Stimulated activated CD4-positive, alpha-beta T cell treated with anti-CD3 and anti-CD28 coated beads, Interleukin-4, amount 100 ng/mL, for 48 hours (primary cell): ENCODE measurements at places on chromosomes 7 and 10.

DNA sequence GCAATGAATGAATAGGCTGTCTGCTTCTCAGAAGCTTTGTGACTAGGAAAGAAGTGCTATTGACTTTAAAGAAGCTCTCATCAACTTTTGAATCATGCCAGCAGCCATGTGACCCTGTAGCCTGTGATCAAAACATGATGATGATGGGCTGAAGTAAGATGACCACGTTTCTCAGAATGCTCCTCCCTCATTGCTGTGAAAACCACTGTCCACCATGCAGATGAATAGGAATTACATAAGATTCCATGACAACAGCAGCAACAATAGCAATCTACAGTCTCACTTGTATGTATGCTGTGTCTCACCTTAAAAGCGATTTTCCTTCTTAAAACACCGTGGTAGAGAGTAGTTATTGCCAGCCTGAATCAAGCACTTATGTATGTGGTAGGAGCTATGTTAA lies 228.4 kb downstream of the TRIL start:
- no peak for DNase-seq

DNA sequence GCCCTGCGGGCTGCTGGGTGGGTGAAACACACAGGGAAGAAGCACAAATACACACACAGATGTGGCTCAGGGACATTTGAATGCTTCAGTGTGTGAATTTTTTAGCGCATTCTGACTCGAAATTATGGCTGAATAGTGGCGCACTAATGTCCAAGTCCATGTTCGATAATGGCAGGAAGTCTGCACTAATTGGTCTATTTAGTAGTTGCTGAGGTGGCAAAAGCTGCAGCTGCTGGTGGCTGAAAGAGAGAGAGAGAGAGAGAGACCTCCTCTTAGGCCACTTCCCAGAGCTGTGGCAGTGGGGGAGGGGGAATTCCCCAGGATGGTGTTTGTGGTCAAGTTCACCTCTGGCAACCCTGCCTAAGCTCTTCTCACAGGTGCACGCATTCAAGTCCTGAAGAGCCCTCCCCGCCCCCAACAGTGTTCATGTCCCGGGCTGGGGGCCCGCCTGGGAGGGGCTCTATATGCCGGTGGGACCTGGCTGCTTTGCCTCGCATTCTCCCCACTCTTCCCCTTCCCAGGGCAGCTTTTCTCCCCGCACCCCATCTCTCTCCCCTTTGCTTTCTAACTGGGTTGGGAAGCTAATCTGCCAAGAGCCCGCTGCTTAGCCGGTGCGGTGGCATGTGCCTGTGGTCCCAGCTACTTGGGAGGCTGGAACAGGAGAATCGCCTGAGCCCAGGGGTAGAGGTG lies 6.0 kb upstream of the MNX1 start:
- DNase-seq, result peak; percentile 38

GRCh38 chr7:135210888-135211178 lies 493 bp downstream of the WDR91 start:
- peak; percentile 4 for DNase-seq

DNA sequence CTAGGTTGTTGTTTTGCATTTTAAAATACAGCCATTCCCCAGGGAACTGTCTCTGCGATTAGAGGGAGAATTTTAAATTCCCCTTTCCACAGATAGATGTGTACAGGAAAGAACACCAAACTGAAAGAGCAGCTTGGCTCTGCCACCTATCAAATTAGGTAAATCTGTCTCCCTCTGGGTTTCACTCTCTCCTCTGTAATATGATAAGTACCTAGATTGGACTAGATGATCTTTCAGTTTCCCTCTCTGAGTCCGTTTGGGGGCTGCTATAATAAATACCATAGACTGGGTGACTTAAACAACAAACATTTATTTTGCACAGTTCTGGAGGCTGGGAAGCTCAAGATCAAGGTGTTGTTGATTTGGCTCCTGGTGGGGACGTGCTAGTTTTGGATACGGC lies 186.0 kb downstream of the KIF20B start:
- no peak for DNase-seq

- no peak for DNase-seq
Measured at GRCh38 chr7:4964506-4964905, 5.5 kb upstream of the MMD2 start.

- no peak for DNase-seq
Measured at GRCh38 chr10:13206546-13207443, 27.4 kb downstream of the UCMA start.

DNA sequence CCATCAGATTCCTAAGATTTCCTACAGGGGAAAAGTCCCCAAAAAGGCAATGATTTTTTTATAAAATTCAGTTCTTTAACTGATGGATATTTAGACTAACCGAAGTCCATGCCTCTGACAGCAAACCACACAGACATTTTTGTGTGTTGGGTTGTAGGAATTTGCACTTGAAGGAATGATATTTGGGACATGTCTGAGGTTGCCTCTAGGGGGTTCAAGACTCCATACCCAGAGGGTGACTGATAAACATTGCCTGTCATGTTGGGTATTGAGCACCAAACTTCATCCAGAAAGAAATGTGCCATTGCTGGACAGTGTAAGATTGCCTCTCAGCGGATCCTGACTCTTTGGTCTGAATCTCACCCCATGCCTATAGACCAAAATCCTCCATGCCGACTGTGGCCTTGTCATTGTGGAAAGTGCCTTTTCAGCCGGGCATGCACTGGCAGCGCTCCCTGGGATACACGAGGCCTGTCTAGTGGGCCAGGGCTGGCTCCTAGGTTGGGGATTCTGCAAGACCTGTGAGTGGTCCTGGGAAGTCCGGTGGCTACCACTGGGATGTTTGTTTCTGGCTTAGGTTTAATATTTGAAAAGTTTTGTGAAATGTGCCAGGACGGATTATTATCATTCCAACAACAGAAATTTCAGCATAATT lies 252.9 kb downstream of the WDR37 start:
- no peak for DNase-seq

- no peak for DNase-seq
Measured at GRCh38 chr7:77426052-77426404, 9.9 kb upstream of the GSAP start.

DNA sequence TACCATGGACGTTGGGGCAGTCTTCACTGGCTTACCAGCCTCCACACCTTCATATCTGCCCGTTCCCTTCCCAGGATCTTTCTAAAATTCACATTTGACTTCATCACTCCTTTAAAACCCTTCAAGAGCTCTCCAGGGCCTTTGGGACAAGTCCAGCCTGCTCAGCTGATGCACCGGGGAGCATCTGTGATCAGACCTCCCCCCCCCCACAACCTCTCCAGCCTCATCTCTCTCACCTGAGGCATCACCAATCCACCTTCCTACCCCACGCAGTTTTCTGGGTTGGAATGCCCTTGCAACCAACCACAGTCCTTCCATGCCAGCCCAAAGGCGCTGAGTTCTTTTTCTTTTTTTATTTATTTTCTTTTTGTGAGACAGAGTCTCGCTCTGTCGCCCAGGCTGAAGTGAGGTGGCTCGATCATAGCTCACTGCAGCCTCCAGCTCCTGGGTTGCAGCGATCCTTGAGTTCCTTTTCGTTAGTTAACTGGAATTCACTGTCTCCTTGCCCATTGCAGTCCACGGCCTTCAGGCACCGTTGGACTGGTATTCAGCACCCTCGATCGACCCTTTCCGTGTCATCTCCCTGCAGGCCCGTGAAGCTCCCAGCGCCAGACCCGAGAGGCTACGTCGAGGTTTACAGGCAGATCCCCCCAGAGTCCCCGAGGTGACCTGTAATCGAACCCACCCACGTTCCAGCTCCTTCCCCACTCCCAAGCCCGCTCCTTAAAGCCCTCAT lies 654 bp downstream of the ALKBH4 start:
- DNase-seq, result no peak

DNA sequence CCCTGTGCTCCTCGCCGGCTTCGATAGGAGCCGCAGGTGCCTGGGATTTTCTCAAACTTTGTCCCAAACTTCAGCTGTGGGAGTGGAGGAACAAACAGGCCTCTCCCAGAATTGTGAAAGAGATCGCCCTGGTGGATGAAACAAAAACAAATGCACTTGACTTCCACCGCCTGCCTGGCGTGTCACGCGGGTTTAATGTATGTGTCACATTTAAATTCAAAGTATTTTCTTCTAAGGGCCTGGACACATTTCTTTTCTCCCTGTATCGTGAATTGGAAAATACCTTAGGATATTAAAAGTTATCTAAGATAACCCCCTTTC lies 694 bp upstream of the WASL start:
- DNase-seq, result peak; percentile 16

DNA sequence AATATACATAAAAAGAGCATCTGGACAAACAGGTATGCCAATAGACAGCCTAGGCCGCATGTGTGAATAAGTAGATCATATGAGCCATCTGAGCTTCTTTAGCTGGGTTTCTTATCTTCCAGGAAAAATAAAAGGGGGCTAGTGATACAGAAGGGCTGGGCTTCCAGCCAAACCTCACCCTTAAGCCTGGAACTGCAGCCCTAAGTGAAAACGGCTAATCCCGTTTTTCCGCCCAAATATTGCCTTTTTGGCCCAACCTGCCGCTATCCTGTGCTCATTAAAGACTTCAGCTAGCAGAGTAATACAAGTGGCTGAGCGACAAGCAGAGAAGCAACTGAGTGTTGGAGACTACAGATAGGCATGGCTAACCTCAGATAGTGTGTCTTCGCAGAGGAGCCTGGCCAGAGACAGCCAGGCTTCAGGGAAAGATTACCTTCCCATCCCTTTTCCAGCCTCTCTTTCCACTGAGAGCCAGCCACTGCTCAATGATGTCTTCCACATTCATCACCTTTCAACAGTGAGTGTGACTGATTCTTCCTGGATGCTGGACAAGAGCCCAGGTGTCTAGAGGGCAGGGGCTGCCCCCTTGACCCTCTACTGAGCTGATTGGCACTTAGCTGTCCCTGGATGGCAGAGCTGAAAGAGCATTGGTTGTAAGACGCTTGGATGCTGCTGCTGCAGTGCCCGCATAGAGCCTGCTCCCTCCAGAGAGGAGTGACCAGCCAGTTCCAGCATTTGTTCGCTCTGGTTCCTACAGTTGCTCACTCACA lies 108.9 kb downstream of the ITGB8 start:
- DNase-seq, result no peak

DNA sequence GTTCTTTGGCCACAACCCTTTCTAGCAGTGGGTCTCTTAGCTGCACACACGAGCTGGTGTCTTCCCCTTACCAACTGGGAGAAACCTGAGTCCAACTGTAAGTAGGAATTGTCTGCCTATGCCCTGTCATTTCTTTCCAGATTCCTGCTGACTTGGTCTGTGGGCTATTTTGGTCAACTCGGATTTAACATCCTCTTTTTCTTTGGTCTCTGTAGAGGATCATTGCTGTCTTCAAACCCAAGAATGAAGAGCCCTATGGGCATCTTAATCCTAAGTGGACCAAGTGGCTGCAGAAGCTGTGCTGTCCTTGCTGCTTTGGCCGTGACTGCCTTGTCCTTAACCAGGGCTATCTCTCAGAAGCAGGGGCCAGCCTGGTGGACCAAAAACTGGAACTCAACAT lies 10.3 kb downstream of the PI4K2A start:
- DNase-seq, result no peak

GRCh38 chr10:63003816-63004453 lies 129.2 kb upstream of the NRBF2 start:
- no peak for DNase-seq

- no peak for DNase-seq
Measured at GRCh38 chr7:1377111-1377909, 82.0 kb downstream of the MICALL2 start.

DNA sequence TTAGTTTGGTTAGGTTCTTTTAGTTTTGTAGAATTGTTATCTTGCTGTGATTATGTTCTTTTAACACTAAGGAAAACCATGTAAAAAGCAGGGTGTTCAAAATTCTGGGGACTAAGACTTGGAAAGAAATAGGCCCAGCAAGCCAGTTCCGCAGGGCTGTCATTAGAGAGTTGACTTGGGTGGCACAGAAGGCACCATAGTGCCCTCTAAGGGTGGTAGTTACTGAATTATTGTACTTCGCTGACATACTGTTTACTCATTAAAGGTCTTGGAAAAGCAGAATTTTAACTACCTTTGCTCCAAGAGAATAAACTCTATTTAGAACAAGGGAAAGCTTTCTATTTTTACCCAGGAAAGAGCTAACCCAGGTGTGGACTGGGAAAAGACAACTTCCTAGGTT lies 86.5 kb downstream of the OTUD1 start:
- no peak for DNase-seq

- DNase-seq, result no peak
Measured at GRCh38 chr10:6916601-6917000, 336.5 kb upstream of the PRKCQ start.

- DNase-seq, result no peak
Measured at GRCh38 chr7:152711444-152711944, 35.6 kb upstream of the XRCC2 start.

- DNase-seq, result peak; percentile 15
Measured at GRCh38 chr10:94299417-94299816, 63.3 kb downstream of the NOC3L start.

GRCh38 chr10:96410296-96410695 lies 51.5 kb upstream of the OPALIN start:
- DNase-seq, result no peak

- no peak for DNase-seq
Measured at GRCh38 chr7:134505856-134506255, 21.5 kb upstream of the AKR1B10 start.

DNA sequence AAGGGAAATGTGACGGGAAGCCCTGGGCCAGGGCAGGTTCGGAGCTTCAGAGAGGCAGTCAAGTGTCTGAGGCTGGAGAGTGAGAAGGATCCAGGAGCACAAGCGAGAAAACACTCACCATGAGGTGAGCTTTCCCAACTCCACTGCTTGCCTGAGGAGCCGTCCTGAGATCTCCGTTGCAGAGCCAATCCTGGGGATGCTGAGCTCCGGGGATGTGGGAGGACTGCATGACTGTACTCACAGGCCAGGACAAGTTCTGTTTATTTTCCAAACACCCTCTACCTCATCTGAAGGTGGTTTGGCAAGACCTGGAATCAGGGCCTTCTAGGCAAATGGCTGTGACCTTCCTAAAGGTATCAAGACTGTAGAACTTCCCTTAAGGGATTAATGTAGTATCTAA lies 38.7 kb downstream of the GLI3 start:
- DNase-seq, result no peak

DNA sequence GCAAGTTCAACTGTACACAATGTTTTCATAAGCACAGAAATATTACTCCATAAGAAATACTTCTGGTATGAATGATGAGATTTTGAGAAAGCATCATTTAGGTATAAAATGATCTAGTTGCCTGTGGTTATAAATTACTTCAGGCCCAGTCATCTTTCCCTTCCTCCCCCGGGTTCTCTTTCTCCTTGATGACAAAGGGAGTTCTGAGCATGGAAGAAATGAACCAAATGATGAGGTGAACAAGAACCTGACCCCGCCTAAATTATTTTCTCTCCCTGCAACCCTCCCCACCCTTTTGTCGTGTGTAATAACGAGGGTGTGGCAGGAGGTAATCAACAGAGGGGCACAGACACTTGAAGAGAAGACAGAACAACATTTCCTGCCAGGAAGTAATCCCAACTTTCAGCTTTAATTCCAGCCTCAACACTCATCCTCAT lies 319.6 kb upstream of the SP8 start:
- DNase-seq, result no peak

DNA sequence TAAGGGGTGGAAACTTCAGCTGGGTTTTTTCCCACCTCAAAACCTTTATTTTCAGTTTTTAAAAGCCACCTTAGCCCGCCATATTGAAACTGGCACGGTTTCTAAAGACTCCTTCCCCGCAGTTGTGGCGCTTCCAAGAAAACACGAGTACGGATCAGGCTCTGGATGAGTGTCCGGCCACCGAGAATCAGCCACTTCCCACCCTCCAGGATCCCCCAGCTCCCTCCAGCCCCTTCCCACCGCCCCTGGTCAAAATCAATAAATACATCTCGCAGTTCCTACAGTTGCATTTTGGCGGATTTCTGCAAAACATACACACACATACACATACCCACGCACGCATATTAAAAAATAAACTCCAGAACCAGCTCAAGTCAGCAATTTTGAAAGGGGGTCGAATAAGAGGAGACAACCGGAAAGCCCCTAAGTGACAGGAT lies 1.1 kb downstream of the SFMBT2 start:
- DNase-seq, result no peak
